ENCODE measurements at places on chromosomes 7 and 10. TPM values are rescaled to one million over a fixed set of nuclear protein-coding genes. Genes with fewer than 3 reads are reported as not detected.

The EGFR gene
- 18.4 TPM for total RNA-seq

The SUN3 gene
- not detected for total RNA-seq

The TMEM139 gene
- not detected for total RNA-seq

The ZNF398 gene
- total RNA-seq, result 23.8 TPM

The MYOZ1 gene
- not detected for total RNA-seq

The EVX1 gene
- not detected for total RNA-seq

The TRIM74 gene
- 0.25 TPM for total RNA-seq

The FAM25G gene
- total RNA-seq, result not detected

Data from temporal lobe (tissue), 4 donors.